ENCODE measurements at places on chromosomes 4 and X. TPM values are rescaled to one million over a fixed set of nuclear protein-coding genes. Genes with fewer than 3 reads are reported as not detected.

GRCh38 chr4:87677731-87678130, 27.7 kb downstream of the DMP1 start:
- no peak for DNase-seq

DNA sequence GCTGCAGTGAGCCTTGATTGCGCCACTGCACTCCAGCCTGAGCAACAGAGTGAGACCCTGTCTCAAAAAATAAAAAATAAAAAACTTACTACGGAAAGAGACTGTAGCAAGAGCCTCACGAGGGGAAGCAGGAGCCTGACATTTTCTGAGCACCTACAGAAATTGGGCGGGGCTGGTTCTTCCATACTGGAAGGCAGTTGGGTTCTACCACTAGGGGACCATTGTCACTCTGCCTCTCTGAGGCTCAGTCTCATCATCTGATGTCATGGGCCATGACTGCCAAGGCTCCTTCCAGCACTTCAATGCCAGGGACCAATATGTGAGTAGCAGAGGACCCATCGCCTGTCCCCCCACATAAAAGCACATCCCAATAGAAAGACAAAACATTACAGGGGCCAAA, 8.2 kb downstream of the SH3KBP1 start:
- DNase-seq: no peak

GRCh38 chr4:54233697-54234496, 4.8 kb downstream of the PDGFRA start:
- DNase-seq: no peak

DNA sequence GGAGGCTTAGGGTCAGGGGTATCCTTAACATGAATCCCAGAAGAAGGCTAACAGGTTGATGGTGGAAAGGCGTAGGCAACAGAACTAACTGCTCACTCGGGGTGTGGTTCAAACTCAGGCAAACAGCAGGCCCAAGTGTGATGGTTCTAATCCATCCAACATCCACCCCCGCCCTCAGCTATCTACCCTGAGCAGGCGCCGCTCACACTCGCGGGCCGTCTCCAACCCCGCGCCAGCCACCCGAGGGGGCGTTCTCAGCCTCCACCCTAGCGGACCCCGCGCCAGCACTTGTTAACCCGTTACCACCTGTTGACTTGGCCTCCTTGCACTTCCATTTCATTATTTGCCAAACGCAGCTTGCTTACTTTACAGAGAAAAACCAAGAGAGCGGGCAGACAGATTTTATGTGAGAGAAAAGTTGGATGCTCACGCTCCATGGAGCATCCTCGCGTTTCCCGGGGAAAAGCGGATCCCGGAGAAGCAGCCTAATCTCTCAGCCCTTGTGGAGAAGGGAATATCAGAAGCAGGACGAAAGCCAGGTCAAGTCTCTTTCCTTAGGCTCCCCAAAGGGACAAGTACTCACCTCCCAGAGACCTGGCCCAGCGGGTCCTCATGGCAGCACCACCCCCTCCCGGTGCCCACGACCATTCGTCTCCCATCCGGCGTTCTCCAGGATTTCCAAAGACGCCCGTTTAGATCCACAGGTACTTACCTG, 773 bp downstream of the SNCA start:
- DNase-seq: no peak

DNA sequence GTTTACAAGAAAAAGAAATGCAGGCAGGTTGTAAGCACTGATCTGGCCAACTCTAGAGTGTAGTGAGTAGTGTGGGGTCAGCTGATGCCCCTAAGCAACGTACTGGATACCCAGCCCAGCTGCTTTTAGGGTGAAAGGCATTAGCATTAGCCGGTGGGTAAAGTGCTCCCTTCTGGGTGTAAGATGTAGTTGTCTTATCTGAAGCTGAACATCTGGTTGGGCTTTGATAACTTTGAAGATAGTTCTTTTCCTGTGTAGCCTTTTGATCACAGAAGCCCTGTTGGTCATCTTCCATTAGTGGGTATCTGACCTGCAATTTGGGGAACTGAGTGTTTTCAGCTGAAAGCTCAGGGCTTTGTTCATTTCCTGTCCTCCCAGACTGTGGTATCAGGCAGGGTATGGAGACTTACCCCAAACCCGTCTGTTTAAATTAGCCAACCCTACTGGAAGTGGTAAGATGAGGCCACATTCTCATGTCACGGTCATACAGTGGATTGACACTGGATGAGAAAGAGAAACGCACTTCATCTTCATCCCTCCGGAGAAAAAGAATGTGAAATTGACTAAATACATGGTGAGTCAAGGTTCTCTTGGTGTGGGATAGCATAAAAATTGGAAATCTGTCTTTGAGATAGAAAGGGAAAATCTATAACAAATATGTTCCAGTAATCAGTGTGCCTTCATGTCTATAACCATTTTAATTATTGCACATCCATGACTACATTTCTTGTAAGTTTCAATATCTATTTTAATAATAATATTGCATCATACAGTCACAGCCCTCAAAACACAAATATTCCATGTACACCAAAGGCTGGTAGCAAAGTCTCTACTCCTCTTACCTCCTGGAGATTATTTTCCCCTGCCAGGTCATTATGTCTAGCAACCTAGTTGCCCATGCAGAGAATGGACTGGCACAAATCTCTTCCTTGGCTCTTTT, 8.7 kb downstream of the RHOH start:
- no peak for DNase-seq

DNA sequence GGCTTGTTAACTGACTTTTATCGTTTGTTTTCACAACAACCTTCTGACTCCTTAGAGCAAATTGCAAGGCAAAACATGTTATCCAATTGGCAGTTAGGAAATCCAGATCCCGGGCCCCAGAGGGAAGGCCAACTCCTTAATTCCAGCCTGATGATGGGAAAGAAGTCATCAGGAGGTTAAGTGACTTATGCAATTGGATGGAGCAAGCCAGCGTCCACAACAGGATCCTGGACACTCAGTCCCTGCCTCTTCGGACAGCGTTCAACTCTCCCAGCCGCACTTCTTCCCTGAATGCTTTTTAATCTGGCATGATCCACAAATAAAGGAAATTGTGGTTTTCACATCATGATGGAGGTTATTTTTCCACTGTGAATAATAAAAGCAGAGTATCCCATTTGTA, 310.1 kb downstream of the RAB28 start:
- DNase-seq: no peak

DNA sequence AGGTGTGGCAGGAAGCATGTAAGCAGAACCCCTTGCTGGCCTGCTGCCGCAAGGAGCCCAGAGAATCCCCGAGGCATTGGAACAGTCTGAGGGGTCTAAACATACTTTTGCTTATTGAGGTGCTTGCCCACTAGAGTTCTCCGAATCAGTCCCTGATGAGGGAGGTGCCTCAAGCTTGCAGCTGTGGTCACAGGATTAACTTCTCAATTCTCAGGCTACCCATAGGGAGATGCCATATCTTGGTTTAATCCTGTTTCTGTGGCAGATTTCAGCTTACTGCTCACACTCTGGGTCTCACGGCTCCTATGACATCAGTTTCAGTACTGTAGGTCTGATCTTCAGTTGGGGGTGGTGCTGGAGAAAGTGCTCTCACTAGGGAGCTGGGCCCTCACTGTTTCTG, 39.9 kb downstream of the CCNG2 start:
- DNase-seq: no peak

DNA sequence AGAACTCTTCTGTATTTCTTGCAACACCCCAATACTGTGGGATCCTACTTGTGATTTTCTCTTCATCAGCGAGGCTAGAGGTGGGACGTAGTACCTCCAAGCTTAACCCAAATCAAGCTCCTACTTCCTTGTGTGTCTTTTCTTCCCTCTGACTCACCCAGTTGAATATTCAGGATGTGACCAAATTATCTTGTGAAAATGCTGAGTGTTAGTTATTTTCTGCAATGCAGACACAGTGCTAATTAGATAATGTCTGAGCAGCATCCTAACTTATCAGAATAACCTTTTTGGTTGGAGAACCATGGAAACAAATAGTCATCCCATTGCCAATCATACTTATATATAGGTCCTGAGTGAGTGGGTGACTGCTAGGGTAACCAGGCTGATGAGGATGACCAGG, 2.4 kb downstream of the MEPE start:
- DNase-seq: no peak

DNA sequence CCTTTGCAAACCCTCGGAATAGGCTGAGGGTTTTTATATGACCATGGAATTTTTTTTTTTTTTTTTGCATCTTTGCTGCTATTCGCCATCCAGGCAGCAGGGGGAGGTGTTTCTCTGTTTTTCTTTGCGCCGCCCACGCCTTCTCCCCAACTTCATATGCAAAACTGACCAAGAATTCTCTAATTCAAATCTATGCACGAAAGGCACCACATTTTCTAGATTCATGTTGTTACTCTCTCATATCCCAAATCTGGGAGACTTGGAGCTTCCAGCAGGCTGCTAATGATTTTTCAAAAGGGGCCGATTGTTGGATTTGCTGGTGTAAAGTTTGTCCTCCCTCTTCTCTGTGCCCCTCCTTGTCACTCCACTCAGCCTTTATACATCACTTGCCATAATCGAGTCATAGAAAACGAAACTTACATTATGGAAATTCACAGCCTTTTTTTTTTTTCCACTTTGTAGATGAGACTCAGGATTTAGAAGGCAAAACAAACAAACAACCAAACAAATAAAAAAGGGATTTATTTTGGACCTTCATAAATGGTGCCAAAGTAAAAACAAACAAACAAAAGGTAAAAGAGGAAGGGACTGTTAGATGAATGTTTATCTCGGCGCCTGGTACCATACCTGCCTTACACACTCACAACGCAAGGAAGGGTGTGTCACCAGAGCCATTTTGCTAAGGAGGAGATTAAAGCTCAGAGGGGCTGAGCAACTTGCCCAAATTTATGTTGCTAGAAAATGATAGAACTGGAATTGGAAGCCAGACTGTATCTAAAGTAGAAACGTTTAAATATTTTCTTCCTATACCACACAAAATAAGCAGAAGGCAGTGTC, 29.3 kb upstream of the BOD1L1 start:
- no peak for DNase-seq

DNA sequence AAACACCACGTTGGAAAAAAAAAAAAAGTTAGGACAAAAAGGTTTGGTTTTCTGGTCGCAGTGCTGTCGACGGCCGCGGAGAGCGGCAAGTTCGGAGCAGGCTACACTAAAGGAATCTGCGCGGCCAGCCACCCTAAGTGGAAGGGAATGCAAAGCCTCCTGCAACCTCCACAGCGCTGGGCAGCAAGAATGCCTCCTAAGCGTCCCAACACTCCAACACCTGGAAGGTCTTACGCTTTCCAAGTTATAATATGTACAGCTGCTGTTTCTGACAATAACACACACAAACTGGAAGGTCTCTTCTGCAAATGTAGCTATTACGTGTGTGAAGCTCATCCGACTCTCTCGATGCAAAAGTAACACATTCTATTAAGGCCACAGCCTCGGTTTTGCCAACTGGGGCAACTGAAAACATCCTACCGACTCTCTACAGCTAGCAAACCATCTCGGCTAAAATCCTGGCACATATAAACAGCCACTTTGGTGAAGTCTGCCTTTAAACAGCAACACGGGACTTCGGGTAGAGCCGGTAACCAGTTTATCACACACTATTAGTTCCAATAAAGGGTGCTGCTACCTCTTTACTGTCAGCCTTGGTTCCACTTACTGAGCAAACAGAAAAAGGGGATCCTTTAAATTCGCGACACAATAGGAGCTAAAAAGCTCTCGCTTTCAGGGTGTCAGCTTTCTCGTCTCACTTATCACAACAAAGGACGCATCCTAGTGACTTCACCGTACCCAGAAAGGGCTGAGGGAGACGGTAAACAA, 895 bp downstream of the SMIM14 start:
- no peak for DNase-seq

GRCh38 chrX:71251466-71251973, 2.4 kb downstream of the ZMYM3 start:
- no peak for DNase-seq

- no peak for DNase-seq
These were observed 83.8 kb upstream of the CLCN4 start for GRCh38 chrX:10072786-10073568.

DNA sequence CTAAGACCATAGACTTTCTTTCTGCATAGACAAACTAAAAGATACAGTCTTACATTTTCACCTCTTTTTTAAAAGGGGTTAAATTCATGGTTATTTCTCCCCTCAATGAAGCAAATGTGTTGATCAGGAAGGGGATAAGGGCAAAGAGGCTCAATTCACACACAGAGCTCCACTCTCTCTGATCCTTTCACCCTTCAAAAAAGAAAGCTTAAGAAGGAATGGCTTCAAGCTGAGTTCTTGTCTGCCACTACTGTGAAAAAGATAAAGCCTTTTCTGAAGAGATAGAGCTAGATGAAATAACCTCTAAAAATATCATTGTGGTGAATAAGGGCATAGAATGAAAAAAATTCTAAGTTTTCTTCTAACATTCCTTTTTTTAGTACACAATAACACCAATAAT, 28.3 kb downstream of the SEPSECS start:
- no peak for DNase-seq

DNA sequence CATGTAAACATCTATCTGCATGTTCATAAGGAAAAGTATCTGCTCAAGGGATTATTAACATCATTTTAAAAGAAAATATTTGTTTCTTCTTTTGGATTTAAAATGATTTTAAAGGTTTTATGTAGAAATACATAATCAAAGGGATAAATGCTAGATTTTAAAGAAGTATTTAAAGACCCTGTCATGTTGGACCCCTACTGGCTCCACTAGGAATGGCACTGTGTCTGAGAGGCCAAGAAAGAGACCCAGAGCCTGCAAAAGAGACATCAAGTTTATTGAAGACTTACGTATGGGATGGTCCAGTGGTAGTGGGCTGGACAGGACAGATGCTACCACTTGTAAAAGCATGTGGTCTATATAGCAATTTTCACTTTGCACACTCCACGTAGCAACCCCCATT, 78.7 kb upstream of the PCDH18 start:
- no peak for DNase-seq

- no peak for DNase-seq
These were observed 16.1 kb upstream of the FAM47E start for GRCh38 chr4:76235407-76235806.

DNA sequence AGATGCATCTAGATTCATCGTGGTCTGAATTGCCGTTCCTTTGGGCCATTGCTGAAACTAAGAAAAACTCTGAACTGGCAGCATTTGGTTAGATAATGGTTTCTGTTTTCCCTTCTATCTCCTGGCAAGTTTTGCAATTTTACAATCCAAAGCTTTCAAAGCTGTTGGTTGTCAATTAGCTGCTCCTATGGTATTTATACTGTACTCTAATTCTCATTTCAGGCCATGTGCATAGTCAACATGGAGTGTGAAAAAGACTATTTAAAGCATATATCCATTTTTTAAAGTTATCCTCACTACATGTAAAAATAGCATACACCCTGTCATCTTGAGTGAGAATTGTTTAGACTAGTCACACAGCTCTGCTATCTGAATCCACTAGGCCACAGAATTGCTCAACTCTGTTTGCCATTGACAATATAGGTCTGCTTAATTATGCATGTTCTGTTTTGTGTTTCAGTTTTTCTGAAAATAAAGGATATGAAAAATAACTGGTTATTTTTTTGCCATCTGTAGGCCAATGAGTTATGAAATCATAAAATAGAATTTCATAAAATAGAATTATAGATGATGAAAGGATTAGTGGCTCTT, 27.7 kb upstream of the TEC start:
- DNase-seq: no peak

GRCh38 chr4:100605144-100605543, 87.3 kb upstream of the EMCN start:
- DNase-seq: no peak

QRFPR gene
- total RNA-seq: not detected

ETFDH gene
- 10.5 TPM for total RNA-seq

EDA2R gene
- total RNA-seq: 12.6 TPM

ZNF157 gene
- total RNA-seq: 0.63 TPM

MAML3 gene
- 2.7 TPM for total RNA-seq

EPHA5 gene
- 0.07 TPM for total RNA-seq
